ENCODE measurements at places on chromosomes 3 and 15. TPM values are rescaled to one million over a fixed set of nuclear protein-coding genes. Genes with fewer than 3 reads are reported as not detected.

GRCh38 chr3:142973217-142974009 lies 9.9 kb upstream of the PAQR9 start:
- no peak overlapping the region for H3K4me3 ChIP-seq
- no peaks in the 10 kb centered on the region for H3K36me3 ChIP-seq
- H3K4me1 ChIP-seq = peaks cover 11% of the 10 kb centered on the region
- no peaks in the 10 kb centered on the region for H3K27me3 ChIP-seq
- peak overlapping the region; percentile 30 for H3K27ac ChIP-seq

GRCh38 chr15:69881766-69882165 lies 216.0 kb downstream of the TLE3 start:
- DNase-seq = peak; percentile 19
- H3K4me3 ChIP-seq = no peak overlapping the region
- no peaks in the 10 kb centered on the region for H3K36me3 ChIP-seq
- no peaks in the 10 kb centered on the region for H3K27me3 ChIP-seq

GRCh38 chr3:73665286-73665685 lies 40.5 kb upstream of the PDZRN3 start:
- H3K27me3 ChIP-seq = no peaks in the 10 kb centered on the region
- H3K4me1 ChIP-seq = no peaks in the 10 kb centered on the region
- no peak overlapping the region for H3K27ac ChIP-seq
- DNase-seq = no peak
- no peak overlapping the region for H3K4me3 ChIP-seq

GRCh38 chr3:65713016-65713415 lies 325.7 kb downstream of the MAGI1 start:
- no peak overlapping the region for H3K27ac ChIP-seq
- no peaks in the 10 kb centered on the region for H3K27me3 ChIP-seq
- no peak overlapping the region for H3K4me3 ChIP-seq
- H3K4me1 ChIP-seq = peaks cover 14% of the 10 kb centered on the region
- no peak for DNase-seq
- no peaks in the 10 kb centered on the region for H3K36me3 ChIP-seq

DNA sequence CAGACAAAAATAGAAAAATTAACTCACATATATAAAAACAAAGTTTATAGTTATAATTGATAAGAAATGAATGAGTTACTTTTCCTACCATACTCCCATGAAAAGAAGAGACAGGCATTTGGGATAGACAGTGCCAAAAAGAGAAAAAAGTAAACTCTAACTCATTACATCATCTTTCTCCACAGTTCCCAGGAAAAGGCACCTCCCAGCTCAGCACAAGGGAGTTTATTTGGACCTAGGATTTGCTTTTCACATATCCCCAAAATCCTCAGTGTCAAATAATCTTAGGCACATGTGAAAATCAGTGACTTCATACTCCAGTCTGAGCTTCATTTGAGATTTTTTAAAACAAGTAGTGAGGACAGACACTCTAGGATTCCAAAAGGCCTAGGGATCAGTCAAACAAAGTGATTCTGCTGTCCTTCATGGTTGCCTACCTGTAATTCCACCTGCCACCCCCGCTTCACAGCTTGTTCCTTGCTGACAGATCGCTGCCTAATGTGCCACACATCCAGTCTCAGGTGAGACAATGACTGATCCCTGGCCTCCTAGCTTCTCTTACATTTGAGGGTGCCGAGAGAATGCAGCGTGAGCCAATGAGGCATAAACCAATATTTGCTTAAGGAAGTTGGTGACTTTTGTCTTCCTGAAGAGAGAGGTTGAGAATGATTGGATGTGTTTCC lies 573.7 kb downstream of the TBL1XR1 start:
- no peaks in the 10 kb centered on the region for H3K36me3 ChIP-seq
- H3K4me1 ChIP-seq = no peaks in the 10 kb centered on the region
- DNase-seq = no peak
- H3K27ac ChIP-seq = no peak overlapping the region
- H3K27me3 ChIP-seq = no peaks in the 10 kb centered on the region

GRCh38 chr3:191290311-191291025 lies 38.7 kb upstream of the CCDC50 start:
- no peak for DNase-seq
- H3K27ac ChIP-seq = no peak overlapping the region
- no peaks in the 10 kb centered on the region for H3K27me3 ChIP-seq
- no peaks in the 10 kb centered on the region for H3K4me1 ChIP-seq
- no peaks in the 10 kb centered on the region for H3K36me3 ChIP-seq

DNA sequence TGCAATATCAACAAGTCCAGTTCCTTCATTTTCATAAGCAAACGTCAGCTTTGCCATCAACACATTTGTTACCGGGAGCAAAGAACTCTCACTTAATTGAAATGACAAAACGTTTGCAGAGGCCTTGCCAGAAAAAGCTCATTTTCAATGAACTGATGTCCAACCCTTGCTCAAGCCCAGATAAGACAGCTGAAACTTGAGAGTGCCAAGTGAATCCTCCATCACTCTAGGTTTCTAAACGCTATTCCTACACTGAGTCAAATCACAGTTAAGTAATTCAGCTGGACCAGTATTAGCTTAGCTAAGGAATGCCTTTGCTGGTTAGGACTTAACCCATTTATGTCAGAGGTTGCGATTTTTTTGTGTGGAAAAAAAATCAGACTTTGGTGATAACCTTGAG lies 11.5 kb downstream of the CHSY1 start:
- H3K27me3 ChIP-seq = no peaks in the 10 kb centered on the region
- H3K4me3 ChIP-seq = no peak overlapping the region
- peaks cover 60% of the 10 kb centered on the region for H3K4me1 ChIP-seq
- DNase-seq = peak; percentile 19

DNA sequence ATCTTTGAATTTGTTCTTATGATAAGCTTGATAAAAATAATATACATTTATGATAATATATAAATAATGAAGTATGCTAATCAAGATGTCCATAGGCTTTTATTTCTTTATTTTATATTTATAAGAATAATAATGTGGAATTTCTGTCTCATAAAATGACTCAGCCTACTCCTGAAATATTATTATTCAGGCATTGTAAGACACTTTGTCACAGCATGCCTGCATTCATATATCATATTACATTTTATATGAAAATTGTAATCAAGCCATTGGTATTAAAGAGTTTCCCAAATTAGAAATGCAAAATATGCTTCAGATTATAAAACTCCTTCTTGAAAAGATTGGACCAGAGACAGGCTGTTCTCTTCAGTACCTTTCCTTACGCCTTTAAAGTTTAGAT lies 1303.7 kb upstream of the CADM2 start:
- H3K27ac ChIP-seq = no peak overlapping the region
- no peaks in the 10 kb centered on the region for H3K36me3 ChIP-seq
- no peak overlapping the region for H3K4me3 ChIP-seq
- H3K27me3 ChIP-seq = no peaks in the 10 kb centered on the region
- no peaks in the 10 kb centered on the region for H3K4me1 ChIP-seq
- no peak for DNase-seq

- H3K4me3 ChIP-seq = no peak overlapping the region
- no peaks in the 10 kb centered on the region for H3K27me3 ChIP-seq
- no peaks in the 10 kb centered on the region for H3K4me1 ChIP-seq
- H3K36me3 ChIP-seq = no peaks in the 10 kb centered on the region
- no peak for DNase-seq
Observed at GRCh38 chr3:25400587-25400986, 27.5 kb upstream of the RARB start.

DNA sequence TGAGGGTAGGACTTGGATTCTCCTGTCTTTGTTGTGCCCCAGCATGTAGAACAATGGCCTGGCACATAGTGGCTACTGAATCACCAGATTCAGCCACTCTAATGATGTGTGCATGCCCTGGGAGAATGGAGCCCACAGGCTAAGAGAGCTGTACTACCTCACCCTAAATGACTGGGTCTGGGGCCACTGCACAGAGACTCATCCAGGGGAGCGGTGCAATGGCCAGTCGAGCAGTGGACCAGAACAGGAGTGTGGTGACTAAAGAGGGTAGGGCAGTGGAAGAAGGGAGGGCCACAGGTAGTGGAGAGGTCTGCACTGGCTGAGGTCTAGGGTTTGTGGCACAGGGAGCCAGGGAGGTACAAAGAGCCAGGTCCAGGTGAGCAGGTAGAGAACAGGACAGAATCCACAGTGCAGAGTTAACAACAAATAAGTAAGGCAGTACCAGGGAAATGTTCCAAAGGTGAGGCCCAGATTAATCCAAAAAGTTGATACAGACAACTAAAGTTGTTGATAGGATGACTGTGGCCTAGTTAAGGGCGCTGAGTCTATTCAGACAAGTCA lies 142.7 kb upstream of the ATP11B start:
- no peak overlapping the region for H3K4me3 ChIP-seq
- no peaks in the 10 kb centered on the region for H3K4me1 ChIP-seq
- no peaks in the 10 kb centered on the region for H3K36me3 ChIP-seq
- DNase-seq = no peak

DNA sequence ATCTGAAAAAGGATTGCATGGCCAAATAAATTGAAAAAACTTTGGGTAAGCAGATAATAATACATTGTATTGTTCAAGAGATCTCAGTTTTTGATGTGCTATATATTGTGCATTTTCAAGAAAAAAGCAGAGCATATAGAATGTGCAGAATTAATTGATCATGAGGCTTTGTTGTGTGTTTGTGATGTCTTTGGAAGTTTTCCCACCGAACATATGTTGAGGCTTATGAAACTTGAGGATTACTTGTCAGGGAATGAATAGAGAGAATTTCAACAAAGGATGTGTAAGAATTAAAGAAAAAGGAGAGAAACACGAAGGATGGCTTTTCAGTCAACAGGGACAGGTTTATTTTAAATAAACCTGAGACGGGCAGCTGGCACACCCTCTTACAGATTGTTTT lies 232.5 kb upstream of the POU1F1 start:
- no peak overlapping the region for H3K27ac ChIP-seq
- no peak overlapping the region for H3K4me3 ChIP-seq
- H3K27me3 ChIP-seq = no peaks in the 10 kb centered on the region
- no peaks in the 10 kb centered on the region for H3K4me1 ChIP-seq

GRCh38 chr15:74891469-74891868 lies 1.6 kb downstream of the MPI start:
- no peak for DNase-seq
- H3K4me1 ChIP-seq = peaks cover 25% of the 10 kb centered on the region
- peak overlapping the region; percentile 89 for H3K27ac ChIP-seq

- H3K4me1 ChIP-seq = no peaks in the 10 kb centered on the region
- no peak overlapping the region for H3K27ac ChIP-seq
- DNase-seq = no peak
Observed at GRCh38 chr3:59512066-59512465, 462.2 kb upstream of the CFAP20DC start.

GRCh38 chr3:28856796-28857195 lies 424.1 kb upstream of the RBMS3 start:
- no peak for DNase-seq
- no peak overlapping the region for H3K27ac ChIP-seq
- H3K27me3 ChIP-seq = no peaks in the 10 kb centered on the region

- H3K4me3 ChIP-seq = no peak overlapping the region
- no peaks in the 10 kb centered on the region for H3K4me1 ChIP-seq
- peak; percentile 37 for DNase-seq
- no peaks in the 10 kb centered on the region for H3K27me3 ChIP-seq
- H3K27ac ChIP-seq = no peak overlapping the region
- no peaks in the 10 kb centered on the region for H3K36me3 ChIP-seq
Observed at GRCh38 chr3:134260987-134261386, 10.3 kb upstream of the RYK start.

- no peaks in the 10 kb centered on the region for H3K36me3 ChIP-seq
- H3K27ac ChIP-seq = no peak overlapping the region
- peaks cover 3% of the 10 kb centered on the region for H3K4me1 ChIP-seq
- no peak for DNase-seq
- H3K4me3 ChIP-seq = no peak overlapping the region
Observed at GRCh38 chr3:29242296-29242695, 38.6 kb upstream of the RBMS3 start.

GRCh38 chr3:184134746-184135148 lies 411 bp upstream of the EIF2B5 start:
- DNase-seq = no peak
- H3K27me3 ChIP-seq = no peaks in the 10 kb centered on the region
- peak overlapping the region; percentile 97 for H3K27ac ChIP-seq
- H3K4me3 ChIP-seq = peak overlapping the region; percentile 97
- H3K4me1 ChIP-seq = peaks cover 25% of the 10 kb centered on the region
- no peaks in the 10 kb centered on the region for H3K36me3 ChIP-seq

DNA sequence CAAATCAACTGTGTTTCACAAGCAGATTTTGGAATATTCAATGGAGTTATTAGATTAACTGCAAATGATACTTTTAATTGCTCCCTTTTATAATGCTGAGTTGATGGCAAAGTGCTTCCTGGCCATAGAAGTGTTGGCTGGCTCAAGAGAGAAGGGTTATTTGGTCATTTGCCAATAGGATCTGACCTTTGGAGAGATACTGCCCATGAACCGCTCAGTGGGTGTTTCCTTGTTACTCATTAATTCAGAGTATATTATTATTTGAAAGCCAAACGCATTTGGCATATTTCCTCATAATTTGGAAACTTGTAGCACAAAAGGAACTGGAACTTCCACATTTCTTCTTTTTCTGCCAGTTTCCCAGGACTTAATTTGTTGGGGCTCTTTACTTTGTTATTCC lies 234.7 kb downstream of the CDIN1 start:
- no peak for DNase-seq
- H3K27me3 ChIP-seq = no peaks in the 10 kb centered on the region
- H3K4me1 ChIP-seq = peaks cover 7% of the 10 kb centered on the region
- H3K4me3 ChIP-seq = no peak overlapping the region
- no peak overlapping the region for H3K27ac ChIP-seq

GRCh38 chr3:145639875-145640274 lies 521.1 kb downstream of the PLOD2 start:
- DNase-seq = no peak
- no peaks in the 10 kb centered on the region for H3K4me1 ChIP-seq
- H3K27me3 ChIP-seq = no peaks in the 10 kb centered on the region
- no peaks in the 10 kb centered on the region for H3K36me3 ChIP-seq
- H3K27ac ChIP-seq = no peak overlapping the region

- H3K27ac ChIP-seq = peak overlapping the region; percentile 93
- DNase-seq = no peak
- peaks cover 63% of the 10 kb centered on the region for H3K4me1 ChIP-seq
- no peak overlapping the region for H3K4me3 ChIP-seq
- H3K27me3 ChIP-seq = no peaks in the 10 kb centered on the region
Observed at GRCh38 chr15:78004222-78004727, 73.2 kb downstream of the TBC1D2B start.

DNA sequence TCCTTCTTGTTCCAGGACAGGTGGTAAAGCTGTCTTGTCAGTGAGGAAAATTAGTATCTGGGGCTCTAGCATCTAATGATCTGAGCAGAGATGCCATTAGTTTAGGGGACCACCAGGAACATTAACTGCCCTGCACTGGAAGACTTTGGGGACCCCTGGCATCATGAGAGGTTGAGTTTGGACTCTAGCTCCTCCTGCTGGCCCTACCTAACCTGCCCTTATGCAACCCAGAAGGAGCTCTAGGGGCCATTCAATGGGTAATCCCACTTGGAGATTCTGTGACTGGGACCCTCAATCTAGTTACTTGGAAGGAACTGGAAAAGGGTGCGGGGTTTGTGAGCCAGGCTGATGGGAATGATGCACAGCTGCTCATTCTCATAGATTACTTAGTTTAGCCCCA lies 451.0 kb downstream of the EPHB1 start:
- no peaks in the 10 kb centered on the region for H3K36me3 ChIP-seq
- no peak overlapping the region for H3K4me3 ChIP-seq
- no peak for DNase-seq
- no peak overlapping the region for H3K27ac ChIP-seq

Gene CD47
- 14.5 TPM for total RNA-seq

Gene FBXO40
- total RNA-seq = 40.8 TPM

Gene SLC12A1
- total RNA-seq = not detected

Gene DTWD1
- total RNA-seq = 10.3 TPM

Gene CORO2B
- total RNA-seq = 2.0 TPM

Gene CPLX3
- not detected for total RNA-seq

Gene GCNT3
- total RNA-seq = 0.36 TPM

Gene C3orf20
- total RNA-seq = 0.46 TPM

Gene ITIH1
- total RNA-seq = not detected

Gene NDN
- 12.3 TPM for total RNA-seq

Gene SYNPR
- total RNA-seq = not detected

Gene SAMD7
- not detected for total RNA-seq

Gene ZBTB20
- total RNA-seq = 80.6 TPM
